Brain pericyte (primary cell): ENCODE measurements at places on chromosomes 5 and 9.

GRCh38 chr9:89097219-89097618 lies 81.4 kb downstream of the SHC3 start:
- no peak for DNase-seq

DNA sequence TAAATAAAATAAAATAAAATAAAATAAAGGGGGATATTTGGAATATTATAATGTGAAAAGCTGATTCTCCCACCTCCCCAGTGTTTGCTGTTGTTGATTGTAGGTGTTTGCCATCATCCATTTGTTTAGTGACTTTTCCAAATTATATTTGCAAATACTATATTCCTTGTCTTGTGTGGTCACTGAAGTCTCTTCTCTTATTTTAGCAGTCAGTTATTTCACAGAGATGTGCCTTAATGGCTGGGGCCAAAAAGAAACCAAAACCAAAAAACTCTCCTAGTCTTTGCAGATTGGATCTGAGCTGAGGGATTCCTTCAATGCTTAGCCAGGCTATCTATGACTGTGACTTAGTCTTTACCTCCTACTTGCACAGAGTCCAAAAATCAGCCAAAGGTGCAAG lies 70.9 kb upstream of the ZNF169 start:
- DNase-seq, result no peak

DNA sequence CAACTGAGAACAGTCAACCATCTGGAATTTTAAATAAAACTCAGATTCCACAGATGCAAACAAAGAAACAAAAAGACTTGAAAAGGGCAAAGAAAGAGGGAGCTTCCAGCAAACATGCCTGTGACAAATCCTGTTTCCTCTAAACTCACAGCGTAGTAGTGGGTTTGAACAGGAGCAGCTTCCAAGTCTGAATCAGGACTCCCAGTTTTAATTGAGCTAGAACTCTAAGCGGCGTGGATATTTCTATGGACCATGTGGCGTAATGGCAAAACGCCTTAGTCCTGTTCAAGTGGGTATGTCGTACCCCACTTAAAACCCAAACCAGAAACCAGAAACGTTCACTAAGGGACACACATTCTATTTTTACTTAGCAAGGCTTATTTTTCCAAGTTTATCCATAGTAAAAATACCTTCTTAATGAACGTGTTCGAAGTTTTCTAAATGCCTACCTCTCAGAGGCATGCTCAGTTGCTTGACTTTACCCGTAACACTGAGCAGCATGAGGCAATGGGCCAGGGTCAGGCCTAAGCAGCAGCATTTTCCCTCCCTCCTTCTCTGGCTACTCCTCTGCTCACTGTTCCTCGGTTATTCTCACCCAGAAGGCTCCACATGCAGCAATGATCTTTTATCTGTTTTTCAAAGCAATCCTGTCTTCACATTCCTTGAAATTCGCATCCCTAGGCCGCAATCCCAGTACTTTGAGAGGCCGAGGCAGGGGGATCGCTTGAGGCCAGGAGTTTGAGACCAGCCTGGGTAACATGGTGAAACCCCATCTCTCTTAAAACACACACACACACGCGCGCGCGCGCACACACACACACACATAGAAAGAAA lies 77.9 kb downstream of the FNBP1 start:
- no peak for DNase-seq

DNA sequence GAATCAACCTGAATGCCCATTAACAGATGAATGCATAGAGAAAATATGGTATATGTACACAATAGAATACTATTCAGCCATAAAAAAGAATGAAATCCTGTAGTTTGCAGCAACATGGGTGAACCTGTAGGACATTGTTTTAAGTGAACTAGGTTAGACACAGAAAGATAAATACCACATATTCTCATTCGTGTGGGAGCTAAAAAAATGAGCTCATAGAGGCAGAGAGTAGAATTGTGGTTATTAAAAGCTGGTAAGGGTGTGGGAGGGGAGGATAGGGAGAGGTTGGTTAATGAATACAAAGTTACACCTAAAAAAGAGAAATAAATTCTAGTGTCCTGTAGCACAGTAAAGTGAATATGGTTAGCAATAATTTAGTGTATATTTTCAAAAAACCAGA lies 23.5 kb downstream of the PTTG1 start:
- DNase-seq, result no peak

DNA sequence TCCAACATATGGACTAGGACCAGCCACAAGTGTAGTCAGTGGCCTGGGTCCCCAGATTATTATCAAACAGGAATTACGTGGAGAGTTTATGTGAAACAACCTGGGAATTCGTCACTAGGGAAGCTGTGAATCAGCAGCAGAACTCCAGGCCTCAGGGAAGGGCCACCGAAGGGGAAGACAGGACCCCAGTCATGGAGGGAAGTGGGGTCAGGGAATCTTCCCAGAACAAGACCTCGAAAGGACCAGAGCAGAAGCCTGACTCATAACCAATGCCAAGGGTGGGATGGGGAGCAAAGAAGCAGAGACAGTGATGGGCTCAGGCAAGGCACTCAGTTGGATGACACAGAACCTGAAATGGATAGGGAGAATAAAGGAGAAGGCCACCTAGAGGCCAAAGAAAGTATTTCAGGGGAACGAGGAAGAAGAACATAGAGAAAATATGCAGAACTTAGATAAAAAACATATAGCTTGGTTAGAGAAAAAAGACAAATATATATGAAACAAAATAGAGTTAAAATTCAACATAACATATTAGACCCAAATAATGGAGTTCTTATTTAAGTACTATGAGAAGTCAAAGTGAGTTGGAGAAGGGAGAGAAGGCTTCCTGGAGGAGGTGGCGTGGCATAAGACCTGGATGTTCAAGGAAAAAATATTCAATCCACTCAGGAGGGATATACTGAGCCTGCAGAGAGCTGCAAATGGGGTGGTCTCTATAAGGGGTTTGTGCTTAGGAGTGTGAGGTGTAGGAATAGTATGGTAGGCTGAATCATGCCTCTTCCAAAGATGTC lies 66.7 kb upstream of the CAST start:
- DNase-seq, result no peak

DNA sequence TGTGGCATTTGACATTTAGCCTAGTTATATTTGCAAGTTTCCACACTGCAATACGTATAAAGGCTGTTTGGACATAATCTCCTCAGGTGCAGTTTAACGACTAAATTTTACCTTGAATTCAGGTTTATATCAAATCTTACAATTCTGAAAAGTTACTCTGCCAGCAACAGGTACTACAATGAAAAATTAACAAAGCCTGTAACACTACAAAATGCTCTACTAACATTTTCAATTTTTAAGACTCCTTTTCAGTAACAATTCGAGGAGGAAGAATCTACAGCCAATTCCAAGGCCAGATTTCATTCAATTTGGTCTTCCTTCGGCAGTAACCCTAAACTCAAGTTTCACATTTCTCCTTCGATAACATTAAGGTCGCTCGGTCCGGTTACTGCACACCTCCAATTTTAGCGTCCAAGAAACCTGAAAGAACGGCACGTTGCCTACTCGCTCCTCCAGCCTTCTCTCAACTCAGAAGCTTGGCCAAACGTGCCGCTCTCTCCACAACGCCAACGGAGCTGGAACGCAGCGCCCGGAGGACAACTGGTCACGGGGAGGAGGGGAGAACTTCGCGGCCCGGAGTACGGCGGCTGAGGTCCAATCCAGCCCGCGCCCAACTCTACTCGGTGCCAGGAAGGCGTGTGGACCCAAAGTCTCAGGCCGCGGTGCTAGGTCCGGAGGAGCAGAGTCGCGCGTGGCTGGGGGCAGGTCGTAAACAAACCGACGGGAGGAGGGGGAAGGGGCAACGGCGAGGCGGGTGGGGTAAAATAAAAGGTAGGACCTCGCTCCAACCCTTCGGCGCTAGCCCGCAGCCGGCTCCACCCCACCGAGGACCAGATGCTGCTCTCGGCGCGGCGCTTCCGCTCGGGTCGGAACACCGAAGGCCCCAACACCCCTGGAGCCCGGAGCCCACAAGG lies 681 bp downstream of the FNIP1 start:
- no peak for DNase-seq

- DNase-seq, result no peak
Measured at GRCh38 chr5:7871653-7872052, 2.7 kb downstream of the MTRR start.

DNA sequence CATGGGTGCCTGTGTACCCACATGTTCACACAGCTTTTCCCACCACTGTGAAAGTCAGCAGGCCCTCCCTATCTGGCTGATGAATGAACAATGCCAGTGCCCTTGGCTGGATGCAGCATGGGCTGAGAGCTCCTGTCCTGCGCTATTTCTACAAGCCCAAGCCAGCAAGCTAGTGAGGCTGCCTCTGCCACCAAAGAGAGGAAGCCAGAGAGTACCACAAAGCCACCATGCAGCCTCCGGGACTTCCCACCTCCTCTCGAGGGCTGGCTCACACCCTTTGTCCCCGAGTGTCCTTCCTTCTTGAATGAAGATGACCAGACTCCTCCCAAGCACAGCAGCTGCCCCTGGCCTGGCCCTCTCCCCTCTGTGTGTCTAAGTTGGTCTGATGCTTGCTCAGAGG lies 76.5 kb downstream of the SH3PXD2B start:
- no peak for DNase-seq

- no peak for DNase-seq
Measured at GRCh38 chr5:34586117-34586885, 69.8 kb upstream of the RAI14 start.

DNA sequence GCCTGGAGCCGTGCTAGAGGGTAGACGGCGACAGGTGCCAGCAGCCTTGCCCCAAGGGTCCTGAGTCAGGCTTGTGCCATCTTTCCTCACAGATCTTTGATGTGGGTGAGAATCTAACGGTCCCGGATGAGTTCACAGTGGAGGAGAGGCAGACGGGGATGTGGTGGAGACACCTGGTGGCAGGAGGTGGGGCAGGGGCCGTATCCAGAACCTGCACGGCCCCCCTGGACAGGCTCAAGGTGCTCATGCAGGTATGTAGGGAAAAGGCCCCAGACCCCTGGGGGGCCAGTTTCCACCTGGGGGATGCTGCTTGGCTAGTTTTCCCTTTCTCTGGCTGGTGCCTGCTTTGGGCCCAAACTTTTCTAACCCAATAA lies 24.0 kb downstream of the PTGES2 start:
- DNase-seq, result no peak

DNA sequence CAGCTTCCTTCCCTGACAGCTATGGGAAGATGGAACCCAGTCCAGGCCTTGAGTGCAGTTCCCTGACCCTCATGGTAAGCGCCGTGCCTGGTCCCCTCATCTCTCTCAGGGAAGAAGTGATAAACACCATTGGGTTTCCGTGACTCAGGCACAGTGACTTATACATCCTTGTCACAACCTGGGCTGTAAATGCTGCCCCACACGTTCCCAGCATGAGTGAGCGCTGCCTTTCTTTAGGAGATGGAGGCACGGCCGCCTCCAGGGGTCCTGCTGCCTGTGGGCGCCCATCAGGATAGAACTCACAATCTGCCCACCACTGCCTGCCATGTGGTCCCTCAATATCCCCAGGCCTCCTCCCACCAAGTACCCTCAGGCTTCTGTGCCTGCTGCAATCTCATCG lies 8.3 kb upstream of the NKD2 start:
- no peak for DNase-seq

DNA sequence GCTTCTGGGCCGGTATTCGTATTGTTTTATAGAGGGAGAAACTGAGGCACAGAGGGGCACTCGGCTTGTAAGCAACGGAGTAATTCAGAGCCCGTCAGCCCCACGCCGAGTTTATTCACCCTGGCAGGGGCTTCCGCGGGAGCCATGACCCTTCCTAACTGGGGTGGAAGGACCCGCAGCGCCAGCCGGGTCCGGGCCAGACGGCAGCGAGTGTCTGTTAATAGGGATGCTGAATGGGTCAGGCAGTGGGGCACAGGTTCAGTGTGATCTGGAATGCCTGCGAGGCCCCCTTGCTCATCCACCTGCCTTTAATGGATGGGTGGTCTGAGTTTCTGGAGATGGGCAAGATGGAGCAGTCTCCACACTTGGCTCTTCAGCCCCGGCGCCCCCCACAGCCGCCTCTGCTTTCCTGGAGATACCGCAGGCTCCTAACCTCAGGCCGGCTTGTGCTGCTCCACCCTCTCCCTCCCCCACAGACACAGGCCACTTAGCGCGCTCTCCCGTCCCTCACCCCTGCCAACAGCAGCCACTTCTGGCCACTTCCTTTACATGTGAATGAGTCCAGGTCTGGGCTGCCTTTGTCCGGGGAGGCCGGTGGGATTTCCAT lies 147.1 kb downstream of the ERCC6L2 start:
- no peak for DNase-seq

- DNase-seq, result peak; percentile 45
Measured at GRCh38 chr9:23826120-23826629, at the start of gene ELAVL2. Gene ELAVL2 (minus strand): TSS chr9:23826240. CDS start chr9:23762234, 64,006 bp downstream.

- no peak for DNase-seq
Measured at GRCh38 chr5:132180134-132180745, 47.4 kb downstream of the P4HA2 start.

DNA sequence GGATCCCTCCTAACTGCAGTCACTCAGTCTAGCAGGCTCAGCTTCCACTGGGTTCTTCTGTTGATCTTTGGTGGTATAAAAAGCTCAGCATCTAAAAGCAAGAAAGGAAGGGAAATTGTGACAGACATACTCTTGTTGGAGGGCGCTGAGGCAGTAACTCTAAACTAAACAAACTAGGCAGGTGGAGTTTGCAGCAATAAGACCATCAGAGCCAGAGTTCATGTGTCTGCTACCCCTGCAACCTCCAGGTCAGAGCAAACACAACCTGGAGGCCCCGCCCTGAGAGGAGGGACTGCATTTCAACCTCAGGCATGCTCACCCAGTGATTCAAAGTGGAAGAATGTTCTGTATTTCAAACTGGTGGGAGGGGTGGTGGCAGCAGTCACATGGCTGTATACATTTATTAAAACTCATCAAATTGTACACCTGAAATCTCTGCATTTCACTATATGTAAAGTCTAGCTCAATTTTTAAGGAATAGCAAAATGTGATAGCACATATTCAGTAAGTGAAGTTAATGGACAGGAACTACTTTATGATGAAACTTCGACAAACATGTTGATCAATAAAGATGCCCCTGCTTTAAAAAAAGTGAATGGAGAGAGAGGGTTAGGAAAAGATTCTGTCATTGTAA lies 7.1 kb downstream of the ACTL7A start:
- DNase-seq, result no peak

GRCh38 chr9:133347515-133347984 lies 381 bp downstream of the MED22 start:
- DNase-seq, result no peak

GRCh38 chr9:14671377-14671776 lies 21.9 kb downstream of the ZDHHC21 start:
- no peak for DNase-seq

DNA sequence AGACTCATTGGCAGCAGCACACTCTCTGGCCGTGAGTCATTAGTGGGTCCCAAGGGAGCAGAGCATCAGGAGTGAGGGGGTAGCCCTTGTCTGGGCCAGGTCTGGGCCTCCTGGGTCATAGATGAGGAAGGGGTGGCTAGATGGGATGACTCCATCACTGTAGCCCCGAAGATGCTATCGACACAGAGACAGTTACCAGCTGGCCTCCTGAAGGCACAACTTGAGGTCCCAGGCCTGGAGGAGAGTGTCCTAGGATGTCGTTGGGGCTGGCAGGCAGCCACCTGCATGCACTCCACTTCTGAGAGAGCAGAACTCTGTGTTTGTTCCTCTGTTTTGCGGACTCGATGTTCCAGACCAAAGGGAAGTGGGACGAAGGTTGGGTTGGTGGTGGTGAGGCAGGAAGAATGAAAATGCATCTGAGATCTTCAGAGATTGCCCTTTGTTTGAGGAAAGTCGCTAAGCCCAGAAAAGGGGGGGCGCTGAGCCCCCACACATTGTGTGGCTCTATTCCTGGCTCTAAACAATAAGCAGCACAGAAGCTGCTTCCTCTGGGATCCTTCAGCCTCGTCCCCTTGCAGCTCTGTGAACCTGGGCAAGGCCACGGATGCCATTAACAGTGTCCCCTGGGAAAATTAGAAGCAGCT lies 4.7 kb downstream of the BTNL9 start:
- DNase-seq, result no peak

- DNase-seq, result no peak
Measured at GRCh38 chr9:116144555-116144954, 9.0 kb upstream of the PAPPA start.
